Type B pancreatic cell (in vitro differentiated cells): ENCODE measurements at places on chromosomes 16 and 17.

GRCh38 chr17:73126716-73127473 is 34.4 kb upstream of the SLC39A11 start:
- DNase-seq: no peak

DNA sequence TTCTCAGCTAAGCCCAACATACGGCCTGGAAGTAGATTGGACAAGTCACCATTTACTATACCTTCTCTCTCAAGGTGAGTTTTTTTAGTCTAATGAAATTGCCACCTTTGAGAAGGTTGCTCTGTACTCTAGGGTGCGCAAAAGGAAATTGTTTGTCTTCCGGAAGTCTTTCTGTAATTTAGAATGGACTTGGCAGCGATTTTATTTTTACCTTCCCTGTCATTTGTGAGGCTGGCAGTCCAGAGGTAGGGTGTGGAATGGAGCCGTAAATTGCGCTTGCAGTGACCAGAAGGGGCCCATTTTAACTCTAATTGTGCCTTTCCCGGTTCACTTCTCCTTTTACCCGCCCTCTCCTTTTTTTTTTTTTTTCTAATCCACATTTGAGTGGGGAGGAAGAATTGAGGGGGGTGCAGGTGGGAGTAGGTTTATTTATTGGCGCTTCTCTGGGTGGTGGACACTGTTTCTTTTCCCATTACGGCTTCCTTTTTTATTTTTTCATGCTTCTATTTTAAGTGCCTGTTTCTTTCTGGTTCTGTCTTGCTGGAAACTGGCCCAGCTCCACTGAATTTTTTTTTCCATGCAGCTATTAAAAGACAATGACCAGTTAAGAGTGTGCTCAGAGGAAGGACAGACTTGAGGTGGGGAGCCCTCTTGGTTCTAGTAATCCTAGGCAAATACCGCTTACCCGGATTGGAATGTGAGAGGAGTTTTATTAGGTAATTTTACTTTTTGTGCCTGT is 89.7 kb upstream of the CLEC18A start:
- no peak for DNase-seq

DNA sequence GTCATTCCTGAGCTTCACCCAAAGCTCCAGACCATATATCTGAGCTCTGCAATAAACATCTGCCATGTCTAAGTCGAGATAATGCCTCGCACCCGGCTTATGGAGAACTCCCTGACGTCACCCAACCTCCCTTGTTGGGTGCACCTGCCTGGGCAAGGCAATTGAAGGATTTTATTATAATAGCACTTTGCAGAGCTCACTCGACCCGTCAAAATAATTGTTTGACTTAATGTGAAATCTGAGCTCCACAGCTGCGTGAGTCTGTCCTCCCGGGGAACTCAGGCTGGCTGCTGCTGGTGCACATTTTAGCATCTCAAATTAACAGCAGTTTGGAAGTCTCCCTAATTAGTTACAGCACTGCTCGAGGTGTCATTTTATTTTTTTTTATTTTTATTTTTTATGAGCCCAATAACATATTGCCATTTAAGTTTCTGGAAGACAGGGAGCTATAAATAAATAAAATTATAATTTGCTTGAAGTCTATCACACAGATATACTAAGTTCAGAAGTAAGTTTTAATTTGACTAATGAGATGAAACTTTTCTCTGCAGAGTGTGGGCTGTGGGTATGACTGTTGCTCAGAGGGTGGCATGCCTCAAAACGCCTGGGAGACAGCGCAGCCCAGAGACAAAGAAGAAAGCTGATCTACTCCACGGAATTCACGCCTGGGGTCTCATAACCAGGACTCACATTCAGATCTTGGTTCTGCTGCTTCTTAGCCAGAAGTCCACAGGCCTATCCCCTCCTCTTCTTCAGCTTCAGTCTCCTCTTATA is 401.4 kb upstream of the C16orf82 start:
- no peak for DNase-seq

GRCh38 chr16:11101695-11102522 is 154.1 kb downstream of the SOCS1 start:
- no peak for DNase-seq

DNA sequence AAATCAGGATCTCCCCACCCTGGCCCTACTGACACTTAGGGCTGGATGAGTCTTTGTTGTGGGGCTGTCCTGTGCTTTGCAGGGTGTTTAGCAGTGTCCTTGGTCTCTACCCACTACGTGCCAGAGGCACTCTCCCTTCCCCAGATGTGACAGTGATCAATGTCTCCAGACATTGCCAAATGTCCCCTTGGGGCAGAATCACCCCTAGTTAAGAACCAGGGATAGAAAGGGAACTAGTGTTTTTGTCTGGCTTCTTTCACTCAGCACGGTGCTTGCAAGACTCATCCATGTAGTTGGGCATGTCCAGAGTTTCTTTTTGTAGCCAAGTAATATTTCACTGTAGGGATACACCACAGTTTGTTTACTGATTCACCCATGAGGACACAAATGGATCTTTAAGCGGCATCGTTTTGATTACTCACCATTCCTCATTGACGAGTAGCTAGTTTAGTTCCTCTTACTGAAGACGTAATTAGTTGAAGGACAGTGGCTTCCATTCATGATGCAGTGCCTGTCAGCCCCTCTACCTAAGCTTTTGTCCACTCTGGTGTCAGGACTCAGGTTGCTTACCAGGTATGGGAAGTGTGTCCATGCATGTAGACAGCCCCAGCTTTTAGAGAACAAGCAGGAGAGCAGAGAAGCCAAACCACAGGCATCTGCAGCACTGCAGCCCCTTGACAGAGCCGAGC is 26.0 kb upstream of the ITGB4 start:
- no peak for DNase-seq

DNA sequence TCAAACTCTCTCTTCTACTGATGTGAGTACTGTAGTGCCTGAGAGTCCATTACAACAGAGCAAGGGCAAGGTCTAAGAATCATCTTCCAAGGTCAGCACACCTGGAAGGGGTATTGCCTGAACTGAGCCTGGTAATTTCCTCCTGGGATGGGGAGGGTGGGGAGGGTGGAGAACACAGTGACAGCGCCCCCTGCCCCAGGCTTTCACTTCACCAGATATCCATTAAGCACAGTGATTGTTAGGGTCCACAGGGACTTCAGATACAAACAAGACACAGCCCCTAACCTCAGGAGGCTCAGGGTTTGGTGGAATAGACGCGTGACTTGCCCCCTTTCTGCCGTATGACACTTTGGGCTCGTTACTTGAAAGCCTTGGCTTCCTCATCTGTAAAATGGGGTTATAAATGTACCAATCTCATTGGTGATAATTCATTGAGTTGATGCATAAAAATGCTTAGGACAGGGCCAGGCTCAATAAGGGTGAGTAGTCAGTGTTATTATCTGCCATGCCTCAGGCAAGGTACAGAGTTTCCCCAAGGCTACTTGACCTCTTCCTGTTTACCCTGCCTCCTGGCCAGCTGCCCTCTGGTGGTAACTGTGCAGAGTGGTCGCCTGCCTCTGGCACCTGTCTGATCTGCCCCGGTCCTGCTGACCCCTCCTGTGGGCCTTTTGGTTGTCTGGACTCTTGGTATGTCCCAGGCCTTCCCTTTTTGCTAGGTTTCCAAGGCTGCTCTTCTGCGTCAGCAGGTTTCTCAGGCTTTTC is 13.1 kb upstream of the BRD7 start:
- DNase-seq: no peak

DNA sequence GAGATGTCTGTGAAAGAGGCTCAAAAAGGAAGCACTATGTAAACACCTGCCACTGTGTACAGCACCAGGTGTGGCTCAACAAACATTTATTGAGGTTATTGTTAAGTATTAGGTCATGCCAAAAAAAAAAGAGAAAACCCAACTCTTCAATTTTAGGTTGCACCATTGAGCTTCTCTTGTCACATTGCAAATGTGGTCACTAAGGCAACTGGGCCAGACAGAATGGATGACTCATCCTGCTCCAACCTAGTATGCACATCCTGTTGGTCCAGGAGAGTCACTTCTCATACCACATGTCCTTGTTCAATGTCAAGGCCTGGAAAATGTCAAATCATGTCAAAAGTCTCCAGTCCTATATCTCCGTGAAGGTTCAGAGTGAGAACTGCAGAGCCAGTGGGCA is 25.0 kb downstream of the HOXB1 start:
- DNase-seq: no peak

DNA sequence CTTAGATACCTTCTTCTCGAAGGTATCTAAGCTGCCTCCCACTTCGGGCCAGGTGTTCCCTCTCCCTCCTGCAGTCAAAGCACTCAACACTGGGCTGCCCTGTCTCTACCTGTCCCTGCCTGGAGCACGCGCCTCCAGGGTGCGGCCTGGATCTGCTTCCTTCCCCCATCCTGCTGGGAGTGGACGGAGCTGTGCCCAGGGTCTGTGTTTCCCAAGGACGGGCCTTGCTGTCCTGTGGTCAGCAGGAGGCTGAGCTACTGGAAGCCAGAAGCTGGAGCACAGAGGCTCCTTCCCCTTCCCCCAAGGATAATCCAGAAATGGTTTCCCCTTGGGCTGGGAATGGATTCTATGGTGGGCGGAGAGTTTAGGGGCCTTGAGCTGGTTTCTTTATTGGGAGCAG is 16.7 kb downstream of the LLGL2 start:
- DNase-seq: no peak

DNA sequence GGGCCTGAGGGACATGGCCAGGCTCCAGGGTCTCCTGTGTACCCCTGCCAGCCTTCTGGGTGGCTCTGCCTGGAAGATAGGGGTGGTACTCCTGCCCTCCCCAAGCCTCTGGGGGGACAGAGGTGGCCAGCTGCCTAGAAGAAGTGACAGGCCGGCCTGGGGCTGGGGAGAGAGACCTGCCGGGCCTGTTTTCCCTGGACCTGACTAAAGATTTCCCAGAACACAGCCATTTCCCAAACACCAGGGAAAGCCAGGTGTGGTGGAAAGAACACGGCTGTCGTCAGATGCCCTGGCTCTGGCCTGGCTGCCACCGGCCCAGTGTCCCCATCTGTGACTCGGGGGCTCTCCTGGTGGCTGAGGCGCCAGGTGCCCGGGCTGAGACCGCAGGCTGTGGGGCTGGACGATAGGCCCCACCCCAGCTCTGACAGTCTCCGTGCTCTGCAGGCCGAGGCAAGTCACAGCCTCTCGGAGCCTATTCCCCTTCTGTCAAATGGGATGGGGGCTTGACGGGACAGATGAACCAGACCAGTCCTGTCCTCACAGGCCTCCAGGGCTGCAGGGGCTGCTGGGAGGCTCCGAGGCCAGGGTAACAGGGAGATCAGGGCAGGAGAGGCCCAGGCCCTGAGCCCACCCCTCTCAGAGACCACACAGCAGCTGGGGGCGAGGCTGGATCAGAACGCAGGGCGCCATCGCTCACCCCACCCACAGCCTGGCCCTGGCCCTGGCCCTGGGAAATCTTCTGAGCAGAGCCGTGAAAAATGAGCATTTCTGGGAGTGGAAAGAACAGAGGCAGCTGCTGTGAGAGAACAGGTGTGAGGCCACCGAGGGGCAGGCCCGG is 33.1 kb downstream of the CTU2 start:
- DNase-seq: no peak

DNA sequence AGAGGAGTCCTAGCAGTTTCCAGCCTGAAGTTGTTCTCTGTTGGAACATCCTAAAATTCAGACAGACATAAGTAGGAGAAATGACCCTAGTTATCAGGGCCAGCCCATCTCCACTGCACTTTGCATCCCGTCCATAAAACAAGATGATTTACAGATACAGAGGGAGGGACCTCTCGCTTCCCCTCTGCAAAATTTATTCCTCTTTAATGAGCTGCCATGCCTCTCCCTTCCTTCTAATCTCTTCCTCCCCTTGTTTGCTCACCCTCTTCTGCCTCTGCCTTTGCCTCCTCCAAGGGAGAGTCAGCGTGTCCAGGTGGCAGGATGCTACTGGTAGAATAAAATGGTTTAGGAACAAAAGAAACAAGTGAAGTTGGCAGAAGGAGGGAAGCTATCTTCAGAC is 351.3 kb downstream of the SOX9 start:
- no peak for DNase-seq
